HS-27A (cell line): ENCODE measurements at places on chromosomes 3 and 15.

GRCh38 chr15:92914103-92914499 is 14.0 kb downstream of the CHD2 start:
- no peak for DNase-seq

DNA sequence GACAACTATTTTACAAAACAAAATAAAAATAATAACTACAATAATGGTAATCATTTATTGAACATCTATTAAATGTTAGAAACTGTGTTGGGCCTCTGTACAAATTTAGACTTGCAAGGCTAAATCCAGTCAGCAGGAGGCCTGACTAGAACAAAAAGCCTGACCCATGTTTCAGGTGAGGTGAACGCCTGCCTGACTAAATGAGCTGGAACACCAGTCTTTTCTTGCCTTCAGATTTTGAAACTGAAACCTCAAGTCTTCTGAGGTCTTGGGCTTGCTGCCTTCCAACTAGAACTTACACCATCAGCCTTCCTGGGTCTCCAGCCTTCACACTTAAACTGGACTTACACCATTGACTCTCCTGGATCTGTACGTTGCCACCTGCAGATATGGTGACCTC is 706.9 kb downstream of the TBL1XR1 start:
- DNase-seq: no peak

GRCh38 chr15:99578809-99579208 is 13.0 kb downstream of the MEF2A start:
- no peak for DNase-seq

DNA sequence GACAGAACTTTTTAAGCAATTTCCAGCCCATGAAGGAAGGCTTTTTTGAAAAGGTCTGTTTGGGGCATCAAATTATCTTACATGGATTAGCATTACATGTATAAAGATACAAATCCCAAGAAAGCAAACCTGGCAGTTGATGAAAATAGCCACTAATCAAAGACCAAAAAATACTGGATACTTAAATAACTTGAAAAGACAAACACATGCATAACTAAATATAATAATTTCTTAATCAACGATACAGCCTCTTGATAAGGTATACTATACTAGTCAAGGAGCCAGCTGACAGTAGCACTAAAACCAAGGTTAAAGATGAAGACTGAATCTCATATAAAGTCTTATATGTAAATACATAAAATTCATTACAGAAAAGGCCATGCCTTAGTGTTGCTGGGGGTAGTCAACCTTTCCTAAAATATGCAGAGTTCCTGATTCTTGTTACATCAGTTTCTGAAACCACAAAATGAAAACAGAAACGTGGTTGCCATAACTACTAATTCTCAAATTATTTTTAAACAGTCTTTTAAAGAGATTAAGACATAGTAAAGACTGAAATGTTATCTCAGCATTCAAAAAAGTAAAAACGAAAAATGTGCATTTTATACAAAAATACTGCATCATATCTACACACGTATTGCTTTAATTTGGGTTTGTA is 2.0 kb downstream of the ANKRD28 start:
- DNase-seq: no peak

DNA sequence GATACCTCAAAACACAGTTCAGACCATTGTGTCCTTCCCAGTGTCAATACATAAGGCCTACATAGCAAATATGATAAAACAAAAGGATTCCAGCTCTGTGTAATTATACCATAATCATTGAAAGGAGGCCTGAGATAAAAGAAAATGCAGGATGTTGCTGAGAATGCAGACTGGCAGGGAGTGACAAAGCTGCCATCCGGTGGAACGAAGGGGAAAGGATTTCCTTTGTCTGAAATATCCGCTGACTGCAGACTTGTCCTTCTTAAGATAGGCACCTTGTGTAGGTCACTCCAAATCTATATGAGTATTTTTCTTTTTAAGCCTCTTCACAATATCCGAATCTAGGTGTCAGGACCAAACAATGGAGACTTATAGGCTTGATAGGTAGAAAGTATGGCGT is 108.0 kb downstream of the KCNH8 start:
- no peak for DNase-seq

DNA sequence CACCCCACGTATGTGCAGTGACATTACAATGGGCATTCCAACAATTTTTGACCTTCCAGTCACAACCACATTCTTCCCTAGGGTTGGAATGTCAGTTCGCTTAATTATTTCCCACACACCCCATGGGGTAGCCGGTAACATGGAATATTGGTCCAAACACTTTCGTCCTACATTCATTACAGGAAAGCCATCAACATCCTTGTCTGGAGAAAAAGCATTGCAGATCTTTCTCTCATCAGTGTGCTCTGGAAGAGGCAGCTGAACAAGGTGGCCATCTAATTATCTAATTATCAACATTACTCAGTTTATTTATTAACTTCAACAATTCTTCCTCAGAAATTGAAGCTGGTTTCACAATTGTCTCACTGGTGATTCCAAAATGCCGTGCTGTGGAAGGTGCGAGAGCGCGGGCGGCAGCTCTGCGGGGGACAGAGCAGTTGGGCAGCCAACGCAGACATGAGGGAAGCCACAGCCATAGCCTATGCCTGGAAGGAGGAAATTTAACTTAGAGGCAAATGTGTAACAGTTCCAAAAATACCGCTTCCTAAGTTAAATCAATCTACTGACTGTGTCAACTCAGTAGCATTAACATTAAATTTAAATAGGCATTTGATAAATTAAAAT is 1158.9 kb upstream of the EPHA6 start:
- DNase-seq: no peak

- no peak for DNase-seq
Measured at GRCh38 chr3:16768014-16768413, 116.7 kb upstream of the PLCL2 start.
